ENCODE measurements at places on chromosomes 5 and 9.

DNA sequence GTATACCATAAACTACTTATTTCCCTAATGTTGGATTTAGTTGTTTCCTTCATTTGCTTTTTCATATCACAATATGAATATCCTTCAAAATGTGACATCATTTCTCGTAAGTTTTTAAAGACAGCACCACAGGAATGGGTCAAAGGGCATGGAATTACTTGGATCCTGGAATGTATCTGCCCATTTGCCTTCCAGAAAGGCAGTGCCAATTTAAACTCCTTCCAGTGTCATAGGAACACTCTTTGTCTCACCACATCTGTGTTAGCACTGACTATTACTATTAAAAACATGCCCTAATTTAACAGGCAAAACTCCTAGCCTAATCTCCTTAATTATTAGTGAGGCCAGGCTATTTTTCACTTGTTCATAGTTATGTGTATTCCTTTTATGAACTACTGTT is 58.0 kb downstream of the SPTLC1 start:
- DNase-seq = no peak

DNA sequence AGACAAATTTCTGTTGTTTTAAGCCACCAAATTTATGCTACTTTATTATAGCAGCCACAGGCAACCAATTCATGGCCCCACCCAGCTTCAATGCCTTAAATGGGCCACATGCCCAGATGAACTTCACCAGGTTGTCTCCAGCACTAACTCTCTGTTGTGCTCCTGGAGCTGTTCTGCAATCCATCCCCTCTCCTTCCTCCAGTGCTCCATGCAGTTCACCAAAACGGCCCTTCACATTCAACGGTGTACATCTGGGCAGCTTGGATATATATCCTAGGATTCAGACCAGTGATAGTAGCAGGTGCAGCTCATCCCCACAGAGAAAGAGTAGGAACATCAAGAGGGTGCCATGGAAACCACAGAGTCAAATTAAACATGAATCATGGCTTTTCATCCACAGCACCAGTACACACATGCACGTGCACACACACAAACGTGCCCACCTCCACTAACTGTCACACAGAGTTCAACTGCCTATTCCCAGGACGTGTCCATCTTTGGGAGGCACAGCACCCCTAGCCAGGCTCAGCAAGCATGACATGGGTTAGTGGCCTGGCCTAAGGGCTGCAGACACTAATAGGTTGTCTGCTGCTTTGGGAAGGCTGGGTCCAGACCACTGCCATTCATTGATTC is 134.5 kb downstream of the MED10 start:
- DNase-seq = no peak

DNA sequence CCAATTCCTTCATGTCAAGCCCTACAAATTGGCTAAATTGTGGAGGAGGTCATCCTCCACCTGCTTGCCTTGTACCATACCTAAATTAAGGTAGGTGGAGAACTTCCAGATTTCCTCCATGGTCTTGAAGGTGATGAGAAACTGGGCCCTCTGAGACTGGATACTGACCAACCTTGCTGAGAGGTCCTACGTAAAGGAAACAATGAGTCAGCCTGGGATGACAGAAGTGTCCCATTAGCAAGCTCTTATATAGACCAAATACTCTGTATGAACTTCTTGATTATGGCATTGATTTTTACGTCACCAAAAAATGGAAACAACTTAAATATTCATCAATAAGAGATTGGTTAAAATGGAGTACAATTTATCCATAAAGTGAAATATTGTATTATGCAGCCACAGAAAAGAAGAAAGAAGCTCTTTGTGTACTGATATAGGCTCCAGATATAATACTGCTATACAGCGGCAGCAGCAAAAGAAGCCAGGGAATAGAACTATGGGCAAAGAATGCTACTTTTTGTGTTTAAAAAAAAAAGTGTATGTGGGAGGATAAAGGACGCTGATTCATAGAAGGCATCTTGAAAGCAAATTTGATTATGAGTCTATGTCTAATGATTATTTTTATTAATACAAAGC is 18.3 kb downstream of the SH3TC2 start:
- DNase-seq = no peak

GRCh38 chr5:98705841-98706240 is 67.6 kb upstream of the RGMB start:
- no peak for DNase-seq

DNA sequence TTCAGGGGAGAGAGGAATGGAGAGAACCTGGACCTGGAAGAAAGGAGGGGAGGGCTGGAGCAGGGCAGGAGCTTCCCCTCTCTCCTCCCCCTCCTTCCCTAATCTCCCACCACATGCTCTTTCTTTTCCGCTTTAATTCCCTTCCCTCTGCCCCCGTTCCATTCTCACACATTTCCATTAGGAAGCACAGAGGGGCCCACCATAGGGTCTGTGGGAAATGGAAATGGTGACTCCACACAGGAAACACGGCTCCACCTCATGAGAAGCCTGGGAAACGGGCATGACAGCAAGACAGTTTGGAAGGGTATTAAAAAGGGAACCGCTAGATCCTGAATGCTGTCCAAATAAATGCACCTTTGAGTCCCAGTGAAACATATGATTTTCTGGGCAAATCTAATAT is 64.9 kb upstream of the ENTREP1 start:
- DNase-seq = no peak

DNA sequence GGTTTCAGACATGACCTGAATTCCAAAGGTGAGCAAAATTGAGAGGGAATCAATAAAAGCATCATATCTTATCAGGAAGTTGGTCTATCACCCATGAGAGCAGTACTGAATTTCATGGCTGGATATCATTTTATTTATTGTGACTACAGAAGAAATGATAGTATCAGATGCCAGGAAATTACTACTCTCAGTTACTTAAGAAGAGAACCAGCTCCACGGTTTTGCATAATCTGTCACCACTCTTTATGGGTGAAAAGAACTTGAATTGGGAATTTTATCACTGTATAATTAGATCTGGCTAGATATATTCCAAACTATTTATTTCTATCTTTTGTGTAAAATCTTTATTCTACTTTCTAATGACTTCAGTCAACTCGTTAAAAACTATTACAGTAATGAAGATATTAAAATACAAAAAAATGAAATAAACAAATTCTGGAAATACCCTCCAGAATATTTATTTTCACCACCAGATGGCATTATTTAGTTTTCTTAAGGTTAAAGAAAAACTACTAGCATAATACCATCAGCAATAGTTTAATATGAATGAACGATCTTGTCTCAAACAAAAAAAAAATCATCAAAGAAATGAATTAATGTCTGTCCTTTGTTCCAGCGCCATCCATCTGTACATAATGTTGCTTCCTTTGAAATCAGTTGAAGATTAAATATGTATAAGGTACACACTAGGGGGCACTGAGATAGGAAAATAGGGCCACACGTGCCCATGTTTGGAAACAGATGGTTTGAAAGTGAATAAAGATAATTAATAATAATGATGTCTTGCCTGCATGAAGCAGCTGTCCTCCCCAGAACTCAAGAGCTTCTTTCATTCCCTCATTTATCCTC is 84.7 kb upstream of the SLCO6A1 start:
- no peak for DNase-seq

- no peak for DNase-seq
Observed at GRCh38 chr5:160054831-160055230, 45.9 kb downstream of the TTC1 start.
